ENCODE measurements at places on chromosomes 5 and 9. TPM values are rescaled to one million over a fixed set of nuclear protein-coding genes. Genes with fewer than 3 reads are reported as not detected.

The MELK gene
- 78.3 TPM for total RNA-seq

The CDH9 gene
- total RNA-seq, result not detected

The AQP7 gene
- 0.24 TPM for total RNA-seq

The FAM221B gene
- total RNA-seq, result not detected

The DIPK1B gene
- total RNA-seq, result 10.1 TPM

The PCDHGA3 gene
- not detected for total RNA-seq

The SH2D3C gene
- total RNA-seq, result 0.16 TPM

The LRRC70 gene
- 0.10 TPM for total RNA-seq

The SCGB3A2 gene
- total RNA-seq, result not detected

The THOC3 gene
- 57.4 TPM for total RNA-seq

All from A549 treated with CpdA at 1 μM for 4 hours (cell line).